CD4-positive, alpha-beta T cell (primary cell): ENCODE measurements at places on chromosomes 7 and 10.

- DNase-seq: no peak
Observed at GRCh38 chr10:130792096-130792845, 519.2 kb downstream of the TCERG1L start.

- DNase-seq: no peak
Observed at GRCh38 chr7:51428217-51428887, 111.7 kb upstream of the COBL start.

DNA sequence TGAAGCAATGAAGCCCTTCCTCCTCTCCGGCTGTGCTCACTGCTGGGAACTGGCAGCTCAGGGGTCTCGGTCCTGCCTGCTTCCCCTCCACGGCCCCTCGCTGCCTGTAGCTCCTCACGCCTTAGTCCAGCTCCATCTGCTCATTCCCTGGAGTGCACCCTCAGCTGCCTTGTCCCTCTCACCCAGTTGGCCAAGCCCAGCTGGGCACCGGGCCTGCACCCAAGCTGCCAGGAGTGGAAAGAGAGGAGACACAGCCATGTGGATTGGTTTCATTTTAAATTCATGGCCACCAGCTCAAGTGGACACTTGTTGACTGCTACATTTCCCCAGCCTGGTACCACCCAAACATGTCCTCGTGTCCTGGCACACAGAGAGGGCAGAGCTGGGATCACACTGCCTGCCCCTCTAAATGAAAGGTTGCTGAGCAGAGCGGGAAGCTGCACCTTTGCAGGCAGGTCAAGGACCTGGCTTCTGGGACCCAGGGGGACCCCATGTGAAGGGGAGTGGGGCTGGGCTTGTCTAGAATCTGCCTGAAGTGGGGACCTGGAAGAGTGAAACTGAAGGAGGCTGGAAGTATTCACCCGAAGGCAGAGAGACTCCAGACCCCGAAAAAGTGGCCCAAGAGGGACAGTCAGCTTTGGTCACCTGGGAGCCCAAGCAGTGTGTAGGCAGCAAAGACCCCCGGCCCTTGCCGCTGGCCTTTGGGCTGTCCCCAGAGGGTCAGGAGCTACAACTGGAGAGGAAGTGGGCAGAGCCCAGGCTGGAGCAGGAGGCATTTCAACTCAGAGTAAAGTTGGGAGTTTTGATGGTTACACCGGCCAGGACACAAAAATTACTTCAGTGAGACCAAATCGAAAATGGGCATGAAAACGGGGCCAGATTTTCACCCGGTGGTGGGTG is 15.0 kb upstream of the BNIP3 start:
- no peak for DNase-seq

GRCh38 chr7:81233208-81233940 is 314.5 kb upstream of the SEMA3C start:
- DNase-seq: no peak

DNA sequence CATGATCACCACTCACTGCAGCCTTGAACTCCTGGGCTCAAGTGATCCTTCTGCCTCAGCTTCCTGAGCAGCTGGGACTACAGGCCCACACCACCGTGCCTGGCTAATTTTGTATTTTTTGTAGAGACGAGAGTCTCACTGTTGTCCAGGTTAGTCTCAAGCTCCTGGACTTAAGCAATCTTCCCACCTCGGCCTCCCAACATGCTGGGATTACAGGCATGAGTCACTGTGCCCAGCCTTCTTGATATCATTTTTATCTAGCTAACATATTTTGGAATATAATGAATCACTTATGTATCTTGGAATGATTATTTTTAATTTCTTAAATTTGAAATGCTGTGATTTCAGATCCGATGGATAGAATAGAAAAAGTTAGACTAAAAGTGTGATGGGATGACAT is 18.4 kb downstream of the ARL4A start:
- DNase-seq: no peak

- no peak for DNase-seq
Observed at GRCh38 chr7:113392421-113392820, 274.1 kb upstream of the SMIM30 start.

- no peak for DNase-seq
Observed at GRCh38 chr10:63206576-63206975, 73.4 kb downstream of the NRBF2 start.

DNA sequence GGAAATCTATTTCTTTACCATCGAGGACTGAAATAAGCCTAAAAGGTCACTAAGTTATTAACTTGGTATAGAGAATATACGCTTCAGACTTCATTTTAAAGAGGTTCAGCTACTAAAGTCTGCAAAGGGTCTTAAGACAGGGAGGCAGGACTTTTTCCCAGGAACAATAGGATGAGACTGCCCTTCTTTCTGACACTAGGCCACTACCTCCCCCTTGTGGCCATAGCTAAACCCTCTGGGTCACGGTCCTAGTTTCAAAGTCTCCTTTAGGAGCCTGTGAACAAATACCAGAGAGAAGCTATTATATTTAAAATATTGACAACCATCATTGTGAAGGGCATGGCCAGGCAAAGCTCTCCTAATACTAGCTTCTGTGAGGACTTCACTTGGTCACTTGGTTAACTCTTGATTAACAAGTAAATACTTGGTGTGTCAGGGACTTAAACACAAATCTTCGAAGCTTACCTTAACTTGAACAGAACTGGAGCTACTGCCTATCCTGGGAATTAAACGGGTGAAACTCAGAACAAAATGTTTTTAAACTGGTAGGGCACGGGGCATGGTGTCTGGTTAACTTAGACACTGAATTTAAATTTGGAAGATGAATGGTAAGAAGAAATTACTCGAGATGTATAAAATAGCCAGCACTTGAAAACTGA is 75.6 kb downstream of the CCDC6 start:
- DNase-seq: no peak

DNA sequence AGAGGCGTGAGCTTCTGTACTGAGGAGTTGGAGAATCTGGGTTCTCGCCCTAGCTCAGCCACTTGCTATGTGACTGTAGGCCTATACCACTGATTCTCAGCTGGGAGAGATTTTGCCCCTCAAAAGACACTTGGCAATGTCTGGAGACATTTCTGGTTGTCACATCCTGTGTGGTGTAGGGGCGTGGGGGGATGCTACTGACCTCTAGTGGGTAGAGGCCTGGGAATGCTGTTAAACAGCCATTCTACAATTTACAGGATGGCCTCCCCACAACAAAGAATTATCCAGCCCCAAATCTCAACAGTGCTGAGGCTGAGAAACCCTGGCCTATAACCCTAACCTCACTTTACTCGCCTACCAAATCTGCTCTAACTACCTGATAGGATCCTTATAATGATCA is 58.8 kb upstream of the GAD2 start:
- DNase-seq: no peak

- DNase-seq: no peak
Observed at GRCh38 chr7:122407195-122407594, 102.6 kb upstream of the FEZF1 start.

- DNase-seq: no peak
Observed at GRCh38 chr7:44776211-44776610, 20.3 kb upstream of the PPIA start.

- DNase-seq: no peak
Observed at GRCh38 chr7:149238051-149238450, 1.4 kb upstream of the ZNF212 start.

DNA sequence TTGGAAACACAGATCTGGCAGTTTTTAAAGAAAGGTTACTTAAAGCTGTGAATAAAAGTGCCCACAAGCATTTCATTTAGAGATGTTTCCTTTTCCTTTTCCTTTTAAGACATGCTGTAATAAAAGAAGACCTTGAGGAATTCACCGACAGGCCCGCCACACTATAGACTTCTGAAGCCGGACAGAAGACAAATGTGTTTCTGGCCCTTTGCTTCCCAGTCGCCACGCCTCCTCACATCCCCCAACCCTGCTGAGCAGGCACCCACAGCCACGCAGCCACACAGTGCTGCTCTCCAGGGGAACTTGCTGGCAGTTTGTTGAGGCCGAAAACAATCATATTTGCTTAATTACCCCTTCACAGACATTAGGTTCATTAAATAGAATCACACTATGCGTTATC is 83.4 kb downstream of the SLC25A13 start:
- DNase-seq: no peak

GRCh38 chr7:130329681-130330080 is 14.9 kb upstream of the CPA5 start:
- no peak for DNase-seq

DNA sequence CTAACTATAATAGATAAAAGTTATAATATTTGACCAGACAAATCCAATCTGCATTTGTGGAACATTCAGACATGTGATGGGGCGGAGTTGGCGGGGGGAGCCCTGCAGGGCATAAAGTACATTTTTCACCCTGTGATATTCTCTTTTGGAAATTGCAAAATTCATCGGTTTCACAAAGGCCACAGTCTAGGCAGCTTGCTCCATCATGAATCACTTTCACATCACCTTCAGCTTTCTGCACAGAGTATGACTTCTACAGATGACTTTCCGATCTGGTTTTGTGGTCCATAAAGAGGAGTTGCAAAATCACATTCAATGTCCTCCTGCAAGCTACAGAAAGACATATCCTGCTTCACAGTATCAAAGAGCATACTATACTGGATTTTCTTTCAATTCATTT is 51.4 kb upstream of the APBB1IP start:
- no peak for DNase-seq

DNA sequence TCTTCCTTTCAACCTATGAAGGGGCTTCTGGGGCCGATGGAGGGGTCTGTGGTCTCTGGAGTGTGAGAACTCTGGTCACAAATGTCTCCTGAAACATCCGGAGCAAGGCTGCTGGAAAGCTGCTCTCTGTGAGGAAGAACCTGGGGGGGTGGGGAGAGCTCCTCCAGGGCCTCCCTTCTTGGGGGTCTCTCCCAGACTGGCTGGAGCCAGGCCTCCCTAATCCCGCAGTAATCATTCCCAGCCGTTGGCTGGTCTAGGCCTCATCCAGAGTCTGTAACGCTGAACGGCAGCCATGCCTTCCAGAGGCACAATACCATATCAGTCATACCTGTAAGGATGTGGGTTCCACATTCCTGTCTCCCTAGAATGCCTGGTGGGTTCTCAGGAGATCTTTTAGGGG is 4.4 kb upstream of the LZTS2 start:
- DNase-seq: no peak

DNA sequence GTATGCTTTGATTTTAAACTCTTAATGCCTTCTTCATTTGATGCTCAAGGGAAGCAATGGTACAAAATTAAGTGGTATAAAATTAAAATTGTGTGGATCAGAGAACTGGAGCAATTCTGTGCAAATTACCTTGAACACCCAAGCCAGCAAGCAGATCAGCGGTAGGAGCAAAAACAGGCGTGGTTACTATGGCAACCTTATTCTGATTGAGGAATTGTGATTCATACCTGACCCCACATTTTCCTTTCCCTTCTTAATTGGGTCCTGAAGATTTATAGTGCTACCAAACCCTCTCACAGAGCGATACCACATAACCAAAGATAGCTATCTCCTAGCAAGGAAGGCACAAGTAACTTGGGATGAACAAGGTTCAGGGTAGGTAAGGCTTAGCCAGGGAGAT is 72.5 kb upstream of the FZD1 start:
- no peak for DNase-seq

- DNase-seq: no peak
Observed at GRCh38 chr7:146366938-146367337, 250.3 kb downstream of the CNTNAP2 start.

DNA sequence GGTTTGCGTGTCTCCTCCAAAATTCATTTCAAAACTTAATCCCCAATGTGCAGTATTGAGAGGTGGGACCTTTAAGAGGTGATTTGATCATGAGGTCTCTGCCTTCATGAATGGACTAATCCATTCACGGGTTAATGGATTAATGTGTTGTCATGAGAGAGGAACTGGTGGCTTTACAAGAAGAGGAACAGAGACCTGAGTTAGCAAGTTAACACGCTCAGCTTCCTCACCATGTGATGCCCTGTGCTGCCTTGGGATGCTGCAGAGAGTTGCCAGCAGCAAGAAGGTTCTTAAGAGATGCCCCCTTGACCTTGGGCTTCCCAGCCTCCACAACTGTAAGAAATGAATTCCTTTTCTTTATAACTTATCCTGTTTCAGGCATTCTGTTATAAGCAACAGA is 3.7 kb upstream of the TCTN3 start:
- DNase-seq: no peak

DNA sequence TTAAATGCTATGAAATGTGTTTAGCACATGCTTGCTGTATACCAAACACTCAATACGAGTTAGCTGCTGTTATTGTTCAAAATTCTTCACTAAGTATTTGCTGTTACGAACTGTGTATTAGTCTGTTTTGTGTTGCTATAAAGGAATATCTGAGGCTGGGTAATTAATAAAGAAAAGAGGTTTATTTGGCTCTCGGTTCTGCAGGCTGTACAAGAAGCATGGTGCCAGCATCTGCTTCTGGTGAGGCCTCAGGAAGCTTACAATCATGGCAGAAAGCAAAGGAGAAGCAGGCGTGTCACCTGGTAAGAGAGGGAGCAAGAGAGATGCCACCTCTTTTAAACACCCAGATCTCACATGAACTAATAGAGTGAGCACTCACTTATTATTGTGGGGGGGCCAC is 1.6 kb downstream of the UBE2D4 start:
- no peak for DNase-seq

DNA sequence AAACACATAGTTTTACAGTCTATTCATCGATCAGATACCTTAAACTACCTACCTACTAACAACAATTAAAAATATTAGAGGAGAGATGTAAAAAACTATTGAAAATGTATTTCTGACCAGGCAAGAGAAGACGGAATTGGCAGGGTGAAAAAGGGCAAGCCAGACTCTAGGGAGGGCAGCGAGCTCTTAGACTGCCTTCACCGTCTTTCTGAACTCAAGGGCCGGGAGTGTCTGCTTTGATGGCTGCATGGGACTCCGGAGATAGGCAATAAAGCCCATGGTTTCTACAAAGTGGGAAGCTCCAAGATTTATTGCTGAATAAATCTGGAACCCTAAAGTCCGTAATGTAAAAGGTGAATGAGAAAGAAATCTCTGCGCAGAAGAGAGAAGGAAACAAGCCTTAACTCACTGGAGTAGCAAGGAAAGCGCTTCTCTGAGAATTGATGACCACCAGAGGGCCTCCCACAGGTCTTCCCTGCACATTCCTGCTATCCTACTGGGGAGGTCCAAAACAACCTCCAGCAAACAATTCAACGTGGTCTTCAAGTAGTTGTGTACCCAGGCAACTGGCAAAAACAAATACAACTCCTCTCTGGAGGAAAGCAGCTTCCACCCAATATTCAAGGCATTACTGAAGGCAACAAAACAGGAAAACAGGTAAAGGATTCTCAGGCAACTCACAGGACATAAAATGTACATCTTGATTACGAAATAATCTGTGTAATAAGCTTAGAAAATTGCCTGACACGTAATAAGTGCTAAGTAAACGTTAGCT is 181.3 kb downstream of the SDK1 start:
- no peak for DNase-seq

DNA sequence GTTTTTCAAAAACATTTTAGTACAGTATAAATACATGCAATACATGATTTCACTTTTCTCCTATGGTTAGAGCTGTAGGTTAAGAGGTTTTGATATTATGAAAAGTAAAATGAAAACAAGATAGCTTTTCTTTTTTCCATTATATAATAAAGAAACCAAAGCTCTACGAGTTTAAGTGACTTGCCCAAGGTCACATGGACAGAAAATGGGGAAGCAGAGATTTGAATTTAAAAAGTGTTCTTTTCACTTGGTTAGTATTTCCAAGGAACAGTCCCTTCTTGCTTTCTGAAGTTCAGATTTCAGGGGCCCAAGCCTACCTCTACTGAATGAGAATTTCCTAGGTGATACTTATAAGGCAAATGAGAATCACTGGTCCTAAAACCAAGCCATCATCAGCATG is 13.2 kb upstream of the MAP3K8 start:
- no peak for DNase-seq

- no peak for DNase-seq
Observed at GRCh38 chr7:84614821-84615501, 420.4 kb upstream of the SEMA3A start.

- no peak for DNase-seq
Observed at GRCh38 chr7:101916876-101917275, 99.5 kb downstream of the CUX1 start.

- no peak for DNase-seq
Observed at GRCh38 chr10:65793738-65794425, 1132.0 kb upstream of the LRRTM3 start.
